Fibroblast of villous mesenchyme (primary cell): ENCODE measurements at places on chromosomes 7 and 10.

- DNase-seq = no peak
Measured at GRCh38 chr10:85547460-85548023, 819.1 kb downstream of the GRID1 start.

- no peak for DNase-seq
Measured at GRCh38 chr7:82985144-82985802, 177.4 kb downstream of the PCLO start.

GRCh38 chr7:55975988-55976633 is 11.7 kb downstream of the NIPSNAP2 start:
- DNase-seq = no peak

- DNase-seq = peak; percentile 32
Measured at GRCh38 chr7:40033826-40034225, 83.8 kb downstream of the CDK13 start.
